Jurkat, Clone E6-1 (cell line): ENCODE measurements at places on chromosomes 2 and 18.

- no peak for DNase-seq
Measured at GRCh38 chr18:76463358-76463757, 31.7 kb downstream of the ZNF516 start.

DNA sequence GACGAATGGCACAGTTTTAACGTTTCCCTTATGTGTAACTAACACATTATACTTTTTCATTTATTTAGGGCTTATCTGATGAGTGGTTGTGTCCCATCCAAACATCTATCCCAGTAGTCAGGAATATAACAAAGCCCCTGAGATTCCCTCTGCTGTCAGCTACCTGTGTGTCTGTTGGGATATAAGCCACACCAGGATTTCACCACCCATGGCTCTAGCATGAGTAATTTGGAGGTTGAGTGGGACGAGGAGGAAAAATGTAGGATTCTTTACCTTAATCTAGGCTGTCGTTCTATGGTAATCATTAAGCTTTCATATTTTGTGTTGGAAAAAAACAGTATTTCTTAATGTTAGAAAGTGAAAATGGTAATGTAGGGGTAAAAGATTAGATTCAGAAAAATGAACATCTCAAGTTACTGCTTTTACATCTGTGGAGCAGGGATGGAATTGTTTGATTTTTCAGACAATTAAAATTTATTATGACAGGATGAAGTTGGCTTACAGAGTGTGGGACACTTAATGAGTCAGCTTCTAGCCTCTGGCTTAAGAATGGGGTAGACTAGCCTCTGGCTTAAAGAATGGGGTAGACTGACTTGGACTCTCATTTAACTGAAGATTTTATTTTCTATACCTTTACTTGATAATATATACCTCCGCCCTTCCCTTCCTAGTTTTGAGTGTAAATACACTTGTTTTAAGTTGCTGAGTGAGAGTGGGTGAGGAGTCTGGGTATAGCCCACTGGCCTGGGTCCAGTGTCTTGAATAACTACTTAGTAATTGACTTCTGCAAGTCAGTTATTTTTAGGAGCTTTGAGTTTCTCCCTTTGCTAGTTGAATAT, 88.5 kb upstream of the RANBP2 start:
- no peak for DNase-seq

DNA sequence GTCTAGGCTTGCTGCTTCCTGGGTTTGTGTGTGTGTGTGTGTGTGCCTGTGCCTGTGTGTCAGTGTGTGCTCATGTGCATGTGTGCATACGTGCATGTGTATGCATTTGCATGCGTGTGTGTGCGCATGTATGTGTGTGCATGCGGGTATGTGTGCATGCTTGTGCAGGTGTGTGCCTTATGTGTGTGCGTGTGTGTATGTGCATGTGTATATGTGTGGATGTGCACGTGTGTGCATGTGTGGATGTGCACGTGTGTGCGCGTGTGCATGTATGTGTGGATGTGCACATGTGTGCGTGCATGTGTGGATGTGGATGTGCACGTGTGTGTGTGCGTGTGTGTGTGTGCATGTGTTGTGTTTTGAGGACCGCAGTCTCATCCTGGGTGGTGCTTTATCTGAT, 42.8 kb downstream of the LPIN1 start:
- no peak for DNase-seq

DNA sequence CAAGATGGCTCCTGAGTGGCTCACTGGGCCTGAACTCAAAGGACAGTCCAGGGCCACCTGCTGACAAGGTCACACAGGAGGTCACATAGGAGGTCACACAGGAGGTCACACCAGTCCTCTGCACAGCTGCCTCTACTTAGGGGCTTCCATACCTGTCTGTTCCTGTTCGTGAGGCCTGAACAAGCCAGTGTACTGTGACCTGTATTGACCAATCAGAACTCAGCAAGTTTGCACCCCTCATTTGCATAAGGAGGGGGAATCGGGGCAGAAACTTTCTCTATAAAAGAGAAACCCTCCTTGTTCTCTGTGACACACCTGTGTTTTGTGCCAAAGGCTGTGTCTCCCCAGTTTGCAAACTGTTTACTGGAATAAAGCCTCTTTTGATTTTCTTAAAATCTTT, 478.9 kb downstream of the EIPR1 start:
- no peak for DNase-seq

- no peak for DNase-seq
Measured at GRCh38 chr2:212921711-212922110, 229.7 kb downstream of the IKZF2 start.

DNA sequence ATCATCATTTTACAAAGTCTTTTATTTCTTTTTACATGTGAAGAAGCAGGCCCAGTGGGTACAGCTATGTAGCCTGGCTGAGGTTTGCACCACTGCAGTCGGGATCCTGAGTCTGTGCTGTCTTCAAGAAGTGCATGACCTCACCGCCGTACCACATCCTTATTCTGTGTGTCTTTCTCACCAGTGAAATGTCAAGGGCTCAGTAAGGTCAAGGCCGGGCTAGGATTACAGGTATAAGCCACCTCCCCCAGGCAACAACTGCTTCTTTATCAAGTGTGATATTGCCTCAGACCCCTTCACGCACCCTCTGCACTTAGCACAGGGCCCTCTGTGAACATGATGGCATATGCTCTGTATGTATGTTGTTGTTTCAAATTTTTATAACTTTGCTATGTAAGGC, 76.7 kb downstream of the PIEZO2 start:
- no peak for DNase-seq

DNA sequence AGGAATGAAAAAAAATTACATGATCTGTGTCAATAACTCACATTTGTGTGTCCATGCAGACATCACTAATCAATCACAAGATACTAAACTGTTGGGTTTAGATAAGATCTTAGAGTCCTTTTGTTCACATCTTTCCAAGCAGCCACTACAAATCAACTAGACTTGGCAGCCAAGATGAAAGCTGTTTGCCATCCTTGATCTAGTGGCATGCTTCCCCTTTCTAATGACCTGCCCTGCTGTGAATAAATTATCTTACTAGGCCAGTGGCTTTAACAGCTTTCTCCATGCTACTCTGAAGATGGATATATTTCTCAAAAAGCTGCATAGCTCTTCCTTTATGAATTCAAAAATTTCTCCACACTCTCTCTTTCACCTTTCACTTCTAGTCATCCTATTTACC, 1338.0 kb upstream of the ACVR2A start:
- no peak for DNase-seq

- no peak for DNase-seq
Measured at GRCh38 chr2:144412709-144413108, 107.2 kb downstream of the ZEB2 start.

DNA sequence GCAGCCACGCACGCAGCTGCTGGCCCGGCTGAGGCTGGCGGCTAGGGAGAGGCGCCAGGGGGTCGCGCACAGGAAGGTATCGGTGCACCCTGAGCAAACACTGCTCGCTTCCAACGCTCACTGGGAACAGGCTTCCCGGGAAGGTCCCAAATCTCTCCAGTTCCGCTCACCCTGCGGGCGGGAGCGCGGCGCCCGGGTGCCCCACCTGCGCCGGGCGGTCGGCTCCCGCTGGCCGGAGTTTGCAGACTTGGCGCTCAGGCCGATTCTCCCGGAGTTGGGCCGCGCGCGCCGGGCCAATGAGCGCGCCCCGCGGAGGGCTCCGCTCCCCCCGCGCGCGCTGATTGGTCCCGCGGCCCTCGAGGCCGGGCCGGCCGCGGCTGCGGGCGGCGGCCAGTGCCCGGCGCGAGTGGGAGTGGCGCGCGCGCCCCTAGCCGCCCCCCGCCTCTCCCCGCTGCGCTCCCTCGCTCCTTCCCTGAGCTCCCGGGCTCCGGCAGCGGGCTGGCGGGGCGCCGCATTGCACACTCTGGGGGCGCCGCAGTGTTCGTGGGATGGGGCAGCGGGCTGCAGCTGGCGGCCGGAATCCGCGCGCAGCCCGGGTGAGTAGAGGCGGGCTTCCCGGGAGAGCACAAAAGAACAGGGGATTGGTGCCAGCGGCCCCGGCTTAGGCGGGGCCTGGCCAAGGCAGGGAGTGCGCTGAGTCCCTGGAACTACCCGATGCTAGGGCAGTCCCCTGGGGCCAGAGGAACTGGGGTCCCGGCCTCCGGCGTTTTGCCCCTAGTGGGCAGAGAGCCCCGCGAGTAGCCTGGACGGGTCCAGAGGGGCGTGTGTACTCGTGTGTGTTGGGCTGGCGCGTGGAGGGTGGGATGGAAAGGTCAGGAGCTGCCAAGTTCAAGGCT, at the start of gene LYPD6:
Gene LYPD6, plus strand, starts transcription at position 461 of the 896 bp plus-strand sequence. CDS start 107,122 bp downstream, outside the sequence.
- no peak for DNase-seq

DNA sequence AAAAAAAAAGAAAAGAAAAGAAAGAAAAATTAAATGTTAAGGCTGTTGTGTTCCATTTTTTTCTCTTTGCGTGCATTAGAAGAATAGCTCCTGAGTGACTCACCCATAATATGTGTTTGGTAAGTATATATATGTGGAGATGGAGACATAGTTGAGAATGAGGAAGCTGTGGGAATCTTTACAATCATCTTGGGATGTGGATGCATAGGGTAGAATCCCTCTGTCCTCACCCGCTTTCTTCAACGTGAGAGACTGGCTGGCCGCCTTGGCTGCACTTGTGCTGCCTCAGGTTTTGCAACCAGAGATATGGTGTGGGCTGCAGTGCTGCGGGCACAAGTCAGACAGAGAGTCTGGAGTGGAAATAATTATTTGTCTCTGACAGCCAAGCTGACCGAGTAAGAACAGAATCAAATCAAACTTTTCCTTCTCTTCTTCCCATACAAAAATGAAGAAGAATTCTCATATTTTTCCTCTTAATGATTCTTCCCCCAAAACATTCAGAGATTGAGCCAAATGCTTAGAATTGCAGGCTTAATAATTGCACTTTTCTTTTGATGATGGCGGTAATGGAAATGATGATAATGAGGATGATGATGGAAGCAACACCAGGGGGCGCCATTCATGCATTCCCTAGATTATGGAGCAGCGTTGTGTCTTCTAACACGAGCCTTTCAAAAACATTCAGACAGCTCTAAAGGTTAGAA, 48.5 kb downstream of the SERPINB7 start:
- peak; percentile 44 for DNase-seq

DNA sequence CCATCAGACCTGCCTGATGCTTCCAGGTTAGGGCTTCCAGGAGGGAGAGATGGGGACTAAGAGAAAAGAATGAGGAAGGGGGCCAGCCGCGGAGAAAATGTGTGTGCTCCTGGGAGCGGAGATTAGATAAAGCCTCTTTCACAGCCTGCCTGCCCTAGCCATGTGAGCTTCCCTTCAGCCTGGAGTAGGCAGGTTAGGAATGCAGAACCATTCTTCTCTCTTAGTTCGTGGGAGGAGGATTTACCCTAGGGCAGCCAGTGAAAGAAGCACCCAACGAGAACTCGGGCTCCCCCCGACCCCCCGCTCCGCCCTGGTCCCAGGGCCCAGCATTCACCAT, 36.1 kb downstream of the POMC start:
- no peak for DNase-seq

DNA sequence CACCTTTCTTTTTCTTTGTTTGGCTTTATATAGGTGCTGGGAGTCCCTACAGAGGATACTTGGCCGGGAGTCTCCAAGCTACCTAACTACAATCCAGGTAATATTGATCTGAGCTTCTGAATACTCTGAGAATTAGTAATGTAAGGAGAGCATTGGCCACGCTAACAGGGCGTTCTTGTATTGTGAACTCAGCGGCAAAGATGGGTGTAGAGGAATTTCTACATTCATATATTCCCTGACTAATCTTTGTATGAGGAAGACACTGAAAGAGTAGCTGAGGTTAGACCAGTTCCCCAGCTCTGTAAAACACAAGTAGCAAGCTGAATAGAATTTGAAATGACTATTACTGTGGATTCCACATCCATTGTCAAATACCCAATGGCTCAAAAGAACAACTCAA, 48.5 kb downstream of the CDK15 start:
- DNase-seq, result no peak

DNA sequence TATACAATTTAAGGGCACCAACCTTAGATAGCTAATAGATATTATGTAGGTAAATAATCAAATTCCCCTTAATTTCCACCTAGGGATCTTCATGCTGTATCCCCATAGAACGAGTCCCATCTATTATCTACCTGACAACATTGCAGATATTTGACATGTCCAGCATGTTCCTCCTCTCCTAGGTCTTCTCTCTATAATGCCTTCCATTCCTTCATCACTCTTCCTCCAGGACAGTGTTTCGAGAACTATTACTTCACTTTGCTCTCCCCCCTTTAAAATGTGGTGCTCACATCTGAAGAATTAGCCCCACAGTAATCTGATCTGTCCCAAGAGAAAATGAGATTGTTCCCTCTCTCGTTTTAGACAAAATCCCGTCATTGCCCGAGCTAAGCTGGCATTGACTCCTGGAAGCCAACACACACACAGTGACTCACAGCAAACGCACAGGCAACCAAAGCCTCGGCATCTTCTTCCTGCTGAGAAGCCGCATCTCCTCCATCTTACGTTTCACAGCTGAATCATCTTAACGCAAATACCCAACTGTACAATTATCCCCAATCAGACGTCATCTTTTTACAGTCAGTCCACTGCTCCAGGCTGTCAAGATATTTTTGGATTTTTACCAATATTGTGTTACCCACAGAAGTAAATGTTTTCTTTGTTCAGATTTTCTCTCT, 162.9 kb upstream of the AGAP1 start:
- DNase-seq, result no peak

GRCh38 chr2:169365029-169365480, 2.7 kb upstream of the LRP2 start:
- no peak for DNase-seq

GRCh38 chr2:96977631-96978195, 8.7 kb downstream of the FAM178B start:
- DNase-seq, result no peak

GRCh38 chr18:905948-906415, 1.3 kb downstream of the ADCYAP1 start:
- no peak for DNase-seq

GRCh38 chr2:35281702-35282101, 1073.9 kb upstream of the CRIM1 start:
- no peak for DNase-seq

DNA sequence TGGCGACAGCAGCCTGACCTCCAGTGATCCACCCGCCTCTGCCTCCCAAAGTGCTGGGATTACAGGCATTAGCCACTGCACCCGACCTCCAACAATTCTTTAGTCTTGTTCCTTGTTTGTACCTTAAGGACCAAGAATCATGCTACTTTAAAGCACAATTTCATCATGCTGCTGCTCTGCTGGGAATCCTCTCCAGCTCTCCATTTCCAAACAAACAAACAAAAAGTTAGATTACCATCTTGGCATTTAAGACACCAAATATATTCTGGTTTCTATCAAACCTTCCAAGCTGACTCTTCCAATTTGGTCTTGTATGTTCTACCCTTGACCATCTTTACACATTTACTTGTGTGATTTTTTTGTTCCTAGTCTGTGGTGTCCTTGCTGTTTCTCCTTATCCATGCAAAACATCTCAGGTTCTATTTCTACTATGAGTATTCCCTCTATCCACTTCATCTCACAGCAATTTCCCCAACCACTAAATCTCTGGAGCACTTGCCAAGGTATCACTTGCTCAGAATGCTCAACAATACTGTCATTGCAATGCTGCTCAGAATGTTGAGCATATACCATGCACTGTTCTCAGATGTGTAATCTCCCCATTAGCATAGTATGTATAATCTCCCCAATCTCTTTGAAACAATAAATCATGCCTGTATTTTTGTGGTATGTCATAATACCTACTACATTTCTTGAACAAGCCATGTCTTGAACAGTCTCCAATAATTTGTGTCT, 73.2 kb upstream of the GALNT5 start:
- no peak for DNase-seq
